Posterior cingulate gyrus (tissue), 11 donors: ENCODE measurements at places on chromosomes 5 and 9.

- DNase-seq: no peak
Measured at GRCh38 chr5:118723021-118723338, 265.4 kb downstream of the DTWD2 start.

DNA sequence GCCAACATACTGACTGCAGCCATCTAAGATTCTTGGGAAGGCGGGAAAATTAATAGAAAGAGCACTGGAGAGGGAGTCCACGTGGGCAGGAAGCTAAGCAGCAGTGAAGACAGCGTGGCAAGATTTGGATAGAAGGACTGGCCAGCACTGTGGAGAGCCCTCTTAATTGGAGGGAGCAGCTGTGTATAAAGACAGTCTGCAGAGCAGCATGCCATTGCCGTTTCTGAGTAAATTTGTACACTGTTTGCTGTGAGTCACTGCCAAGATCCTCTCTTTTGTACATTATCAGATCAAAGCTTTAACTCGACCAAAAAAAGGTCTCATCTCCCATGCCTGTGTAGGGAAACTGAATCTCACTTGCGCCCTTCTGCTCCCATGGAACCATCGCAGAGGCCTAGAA, 45.3 kb downstream of the INSYN2B start:
- no peak for DNase-seq

GRCh38 chr5:42579320-42579719, 156.1 kb downstream of the GHR start:
- no peak for DNase-seq

GRCh38 chr5:66881480-66882161, 285.4 kb downstream of the MAST4 start:
- DNase-seq: no peak

DNA sequence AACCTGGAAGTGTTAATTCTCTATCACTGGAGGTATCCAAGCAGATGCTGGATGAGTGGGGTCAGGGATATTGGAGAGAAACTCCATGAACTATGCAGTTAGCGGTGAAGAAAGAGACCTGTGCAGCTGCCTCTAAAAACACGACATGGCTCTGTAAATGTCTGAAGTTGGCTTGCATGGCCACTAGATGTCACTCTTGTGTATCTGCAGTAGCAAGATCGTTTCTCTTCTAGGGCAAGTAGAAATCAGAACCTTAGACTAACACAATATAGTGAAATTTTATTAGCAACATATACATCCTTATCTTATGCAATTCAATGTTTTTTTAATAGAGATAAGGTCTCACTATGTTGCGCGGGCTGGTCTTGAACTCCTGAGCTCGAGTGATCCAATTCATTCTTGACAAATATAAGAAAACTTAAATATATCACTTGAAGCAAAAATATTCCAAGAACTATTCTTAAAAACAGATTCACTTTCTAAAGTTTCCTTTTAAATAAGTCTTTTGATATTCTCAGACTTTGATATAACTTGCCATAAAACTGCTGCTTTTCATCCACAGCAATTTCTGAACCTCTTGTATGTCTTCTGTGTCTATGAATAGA, 2.9 kb downstream of the OR2S2 start:
- no peak for DNase-seq

DNA sequence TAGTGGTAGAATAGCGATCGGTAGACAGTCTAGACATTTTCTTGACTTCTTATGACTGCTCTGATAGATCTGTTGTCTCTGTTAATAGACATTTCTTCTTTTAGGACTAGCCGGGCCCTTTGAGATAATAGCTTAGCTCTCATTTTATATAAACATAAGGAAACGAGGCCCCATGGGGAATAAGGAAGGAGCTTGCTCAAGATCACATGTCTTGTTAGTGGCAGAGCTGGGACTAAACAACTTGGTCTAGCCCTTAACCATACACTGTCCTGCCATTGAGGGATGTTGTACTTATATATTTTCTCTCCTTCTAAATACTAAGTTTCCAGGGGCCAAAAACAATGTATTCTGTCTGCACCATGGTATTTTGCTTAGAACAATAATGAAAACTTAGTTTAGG, 140.0 kb downstream of the GCNT1 start:
- no peak for DNase-seq

- no peak for DNase-seq
Measured at GRCh38 chr5:72949481-72949880, 6.4 kb upstream of the FCHO2 start.

DNA sequence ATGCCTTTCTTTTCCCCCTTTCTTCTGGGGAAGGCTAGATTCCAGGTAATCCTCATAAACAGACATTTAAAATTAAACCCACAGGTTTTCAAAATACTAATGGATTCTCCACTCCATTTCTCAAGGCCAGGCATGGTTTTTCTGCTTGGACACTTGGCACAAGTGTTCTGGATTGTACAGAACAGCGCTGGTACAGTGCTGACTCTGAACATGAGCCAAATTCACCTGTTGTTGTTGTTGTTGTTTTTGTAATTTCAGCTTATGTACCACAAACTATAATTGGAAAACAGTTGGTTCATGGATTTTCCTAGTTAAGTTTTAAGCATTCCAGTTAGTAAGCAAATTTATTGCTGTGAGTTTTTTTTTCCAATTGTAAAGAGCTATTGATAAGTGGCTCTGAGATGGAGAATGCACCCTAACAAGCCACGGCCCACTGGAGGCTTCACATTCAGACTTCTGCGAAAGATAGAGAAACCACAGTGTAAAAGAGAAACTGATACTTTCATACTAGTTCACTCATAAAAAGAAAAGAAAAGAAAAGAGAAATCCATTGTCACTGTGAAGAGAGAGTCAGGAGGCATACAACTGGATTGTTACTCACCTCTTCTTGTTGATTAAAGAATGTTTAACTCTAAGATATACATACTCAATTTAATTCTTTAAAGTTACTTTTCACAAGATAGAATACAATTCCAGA, 16.2 kb upstream of the ITGA1 start:
- no peak for DNase-seq

- DNase-seq: no peak
Measured at GRCh38 chr5:45800331-45800730, 104.2 kb upstream of the HCN1 start.

GRCh38 chr5:172193872-172194271, at the start of gene EFCAB9:
Gene EFCAB9, plus strand, starts transcription at chr5:172194172. Its CDS starts 1 bp downstream, at chr5:172194173.
- DNase-seq: no peak

GRCh38 chr9:12056874-12057273, 636.3 kb upstream of the TYRP1 start:
- no peak for DNase-seq

GRCh38 chr5:59557572-59557971, 336.0 kb downstream of the PDE4D start:
- DNase-seq: no peak

GRCh38 chr5:122761115-122761514, 13.8 kb upstream of the SNX2 start:
- DNase-seq: no peak

DNA sequence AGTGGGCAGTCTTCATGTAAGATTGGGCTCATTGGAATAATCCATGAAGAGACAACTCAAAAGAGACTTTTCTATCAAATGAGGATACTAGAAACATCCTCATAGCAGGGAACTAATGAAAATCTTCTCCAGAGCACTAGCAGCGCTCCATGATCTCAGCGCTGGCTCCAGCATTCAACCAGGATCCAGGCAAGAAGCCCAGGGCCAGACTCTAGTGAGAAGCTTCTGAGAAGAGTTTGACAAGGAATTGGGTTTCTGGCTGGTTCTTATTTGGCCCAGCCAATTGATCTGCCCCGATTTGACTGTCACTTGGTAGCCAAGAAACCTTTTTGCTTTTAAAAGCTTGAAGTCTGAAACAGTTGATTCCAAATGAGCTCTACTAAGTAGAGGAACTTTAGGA, 60.1 kb downstream of the AOPEP start:
- DNase-seq: no peak

GRCh38 chr9:120366644-120367019, 213.3 kb downstream of the CDK5RAP2 start:
- no peak for DNase-seq

DNA sequence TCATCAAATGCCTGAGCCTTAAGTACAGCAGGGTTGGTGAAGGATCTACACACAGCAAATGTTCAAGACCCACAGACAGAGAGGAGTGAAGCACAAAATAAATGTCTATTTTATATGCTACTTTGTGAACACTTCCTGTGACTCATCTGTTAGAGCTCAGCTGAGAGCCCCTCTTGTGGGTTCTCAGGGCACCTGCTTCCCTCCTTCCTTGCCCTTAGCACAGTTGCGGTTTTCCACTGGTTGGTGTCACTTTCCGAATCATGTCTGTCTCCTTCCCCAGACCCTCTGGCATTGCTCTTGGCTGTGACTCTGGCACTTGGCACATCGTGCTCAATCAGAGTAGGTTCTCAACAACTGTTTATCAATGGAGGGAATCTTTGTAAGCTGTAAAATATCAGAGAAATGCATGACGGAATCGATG, 128.5 kb upstream of the STC2 start:
- DNase-seq: no peak

DNA sequence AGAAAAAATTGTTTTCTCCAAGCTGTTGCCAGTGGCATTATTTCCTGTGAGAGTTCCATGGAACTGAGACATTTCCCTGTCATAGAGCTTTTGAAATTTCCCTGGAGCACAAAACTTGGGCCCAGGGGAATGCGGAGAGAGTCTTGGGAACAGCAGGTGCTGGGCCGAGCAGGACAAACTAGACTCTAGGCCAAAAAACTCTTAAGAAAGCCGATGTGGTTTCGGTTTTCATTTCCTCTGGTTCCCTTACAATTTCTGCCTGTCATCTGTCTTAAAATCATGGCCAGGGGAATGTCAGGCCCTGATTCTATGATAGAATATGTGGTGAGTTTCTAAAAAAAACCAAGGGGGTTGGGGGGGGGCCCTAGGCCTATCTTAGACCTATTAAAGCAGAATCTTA, 4.6 kb downstream of the SLC35A4 start:
- DNase-seq: no peak

DNA sequence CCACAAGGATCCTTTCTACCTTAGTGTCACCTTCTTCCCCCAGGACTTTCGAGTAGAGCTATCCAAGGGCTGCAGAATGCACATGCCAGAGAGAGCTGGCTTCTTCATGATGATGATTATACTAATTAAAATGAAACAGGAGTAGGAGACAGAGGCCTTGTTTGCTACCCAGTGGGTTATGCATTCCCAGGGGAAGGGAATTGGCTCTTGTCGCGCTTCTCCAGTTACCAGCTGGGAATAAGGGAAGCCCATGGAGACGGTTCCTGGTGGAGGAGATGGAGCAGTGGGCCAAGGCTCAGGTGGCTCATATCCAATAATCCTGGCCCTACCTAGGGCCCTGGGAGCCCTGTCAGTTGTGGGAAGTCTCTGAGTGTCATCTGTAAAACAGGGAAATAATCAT, 65.1 kb downstream of the WWC1 start:
- no peak for DNase-seq

GRCh38 chr9:135659252-135659651, 3.9 kb upstream of the LCN9 start:
- DNase-seq: no peak

DNA sequence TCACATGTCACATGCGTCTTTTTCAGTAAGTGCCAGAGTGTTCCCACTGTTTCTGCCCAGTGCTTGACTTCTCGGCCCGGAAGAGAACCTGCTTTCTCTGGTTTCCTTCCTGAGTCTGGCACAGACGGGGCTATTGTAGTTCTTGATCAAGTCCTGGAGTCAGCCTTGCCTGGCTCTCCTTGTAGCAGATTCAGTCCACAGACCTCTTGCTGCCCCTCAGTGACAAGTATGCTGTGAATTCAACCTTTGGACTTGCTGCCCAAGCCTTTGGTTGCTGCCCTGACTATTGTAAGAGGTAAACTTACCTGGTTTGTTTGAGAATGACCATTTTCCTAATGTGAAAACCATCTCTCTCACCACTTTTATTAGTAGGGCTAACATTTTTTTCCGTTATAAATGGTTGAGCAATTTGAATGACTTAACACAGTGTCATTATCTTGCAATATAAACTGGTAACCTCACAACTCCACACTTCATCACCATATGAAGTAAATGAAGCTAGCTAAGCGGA, 24.7 kb downstream of the ZBTB34 start:
- DNase-seq: no peak

DNA sequence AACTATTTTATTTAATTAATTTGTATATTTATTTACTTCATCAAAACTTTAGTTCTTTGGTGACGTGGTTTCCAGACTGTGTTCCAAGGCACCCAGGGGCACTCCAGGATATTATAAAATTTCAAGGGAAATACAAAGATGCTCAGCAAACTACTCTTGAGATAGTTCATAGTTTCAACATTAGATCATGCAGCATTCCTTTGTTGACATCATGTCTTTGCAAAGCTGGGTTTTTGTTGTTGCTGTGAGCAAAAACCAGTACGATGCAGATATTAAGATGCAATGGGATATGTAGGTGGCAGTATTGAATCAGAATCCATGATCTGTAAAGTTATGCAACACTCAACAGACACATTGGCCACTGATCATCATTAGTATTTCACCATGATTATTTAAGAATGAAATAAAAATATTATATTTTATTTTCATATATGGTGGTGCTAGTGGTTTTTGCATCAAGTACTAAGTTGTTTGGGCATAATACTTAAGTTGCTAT, 219.7 kb downstream of the ADCY2 start:
- DNase-seq: no peak

DNA sequence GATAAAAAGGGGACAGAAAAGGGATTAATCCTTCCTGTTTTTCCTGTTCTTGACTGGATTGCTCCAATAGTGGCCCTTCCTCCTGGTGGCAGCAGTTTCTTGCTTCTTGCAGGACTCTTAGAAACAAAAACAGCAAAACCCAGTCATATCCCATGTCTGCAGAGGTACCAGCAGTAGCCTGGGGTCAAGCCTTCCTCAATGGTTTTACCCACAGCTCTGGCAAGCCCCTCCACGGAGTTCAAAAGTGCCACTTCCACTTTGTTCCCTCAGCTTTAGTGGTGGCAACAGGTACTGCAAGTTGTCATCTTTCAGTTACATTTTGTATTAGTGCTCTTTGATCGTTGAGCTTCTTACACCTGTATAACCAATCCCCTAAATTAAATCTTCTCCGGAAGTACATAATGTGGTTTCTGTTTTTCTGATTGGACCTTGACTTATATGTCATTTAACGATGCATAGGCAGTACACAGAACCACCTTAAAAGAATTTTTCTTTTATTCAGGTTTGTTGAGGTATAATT, 8.7 kb upstream of the RANBP6 start:
- no peak for DNase-seq

GRCh38 chr9:127451858-127452656, 747 bp downstream of the LRSAM1 start:
- DNase-seq: no peak

- DNase-seq: no peak
Measured at GRCh38 chr5:159441441-159441840, 111.2 kb upstream of the IL12B start.

GRCh38 chr5:68187268-68188055, 28.1 kb upstream of the PIK3R1 start:
- DNase-seq: peak; percentile 99

DNA sequence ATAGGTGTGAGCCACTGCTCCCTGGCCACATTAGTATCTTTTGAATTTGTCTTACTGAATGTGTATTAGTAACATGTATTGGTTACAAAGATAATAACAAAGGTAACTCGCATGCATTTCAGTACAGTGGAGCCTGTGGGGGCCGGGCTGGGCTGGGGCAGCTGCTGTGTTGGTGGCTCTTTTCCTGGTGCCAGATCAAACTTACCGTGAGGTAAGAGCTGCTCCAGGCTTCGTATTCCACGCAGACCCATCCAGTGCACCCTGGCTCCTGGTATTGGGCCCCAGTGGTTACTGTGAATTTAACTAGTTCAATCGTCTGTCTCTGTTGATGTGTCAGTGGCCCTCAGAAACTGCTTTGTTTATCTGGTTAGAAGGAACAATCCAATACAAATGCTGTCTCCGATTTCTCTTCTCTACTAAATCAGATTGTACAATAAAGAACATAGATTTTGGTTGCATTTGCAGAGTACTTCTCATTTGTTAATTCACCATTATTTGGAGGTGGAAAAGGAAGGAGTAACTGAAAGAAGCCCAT, 15.6 kb downstream of the PRRC2B start:
- no peak for DNase-seq
